Right ventricle myocardium superior (tissue), 1 donor: ENCODE measurements at places on chromosomes 13 and 19. TPM values are rescaled to one million over a fixed set of nuclear protein-coding genes. Genes with fewer than 3 reads are reported as not detected.

ZNF730 gene
- total RNA-seq: not detected

ZNF491 gene
- total RNA-seq: 3.1 TPM

DDX49 gene
- 19.2 TPM for total RNA-seq

ZNF439 gene
- total RNA-seq: 3.2 TPM

ZNF43 gene
- 4.5 TPM for total RNA-seq

IER2 gene
- 17.7 TPM for total RNA-seq

MATK gene
- 0.24 TPM for total RNA-seq

ZNF699 gene
- total RNA-seq: 3.2 TPM

PRRG2 gene
- total RNA-seq: 0.70 TPM

OR10H1 gene
- not detected for total RNA-seq

ZNF585A gene
- total RNA-seq: 10.3 TPM

ZNF473 gene
- total RNA-seq: 3.7 TPM

C1QTNF9 gene
- 2.5 TPM for total RNA-seq

WTIP gene
- 20.4 TPM for total RNA-seq

KIR2DL4 gene
- not detected for total RNA-seq

FAM216B gene
- 4.6 TPM for total RNA-seq

MEF2B gene
- total RNA-seq: 0.83 TPM

ASPDH gene
- not detected for total RNA-seq

FLT1 gene
- 42.0 TPM for total RNA-seq

THSD8 gene
- 1.6 TPM for total RNA-seq

ZNF575 gene
- 1.5 TPM for total RNA-seq

TMEM86B gene
- total RNA-seq: 2.3 TPM

ZNF723 gene
- total RNA-seq: not detected
